Colonic mucosa (tissue), 4 donors: ENCODE measurements at places on chromosomes 3 and 15. TPM values are rescaled to one million over a fixed set of nuclear protein-coding genes. Genes with fewer than 3 reads are reported as not detected.

BLOC1S6 gene
- total RNA-seq, result 28.3 TPM

GRCh38 chr3:195246581-195246995, 24.4 kb downstream of the XXYLT1 start:
- H3K4me1 ChIP-seq, result no peaks in the 10 kb centered on the region
- no peak for DNase-seq
- no peak overlapping the region for H3K4me3 ChIP-seq
- H3K27me3 ChIP-seq, result no peaks in the 10 kb centered on the region
- no peak overlapping the region for H3K27ac ChIP-seq

TNFSF10 gene
- total RNA-seq, result 118 TPM

DNA sequence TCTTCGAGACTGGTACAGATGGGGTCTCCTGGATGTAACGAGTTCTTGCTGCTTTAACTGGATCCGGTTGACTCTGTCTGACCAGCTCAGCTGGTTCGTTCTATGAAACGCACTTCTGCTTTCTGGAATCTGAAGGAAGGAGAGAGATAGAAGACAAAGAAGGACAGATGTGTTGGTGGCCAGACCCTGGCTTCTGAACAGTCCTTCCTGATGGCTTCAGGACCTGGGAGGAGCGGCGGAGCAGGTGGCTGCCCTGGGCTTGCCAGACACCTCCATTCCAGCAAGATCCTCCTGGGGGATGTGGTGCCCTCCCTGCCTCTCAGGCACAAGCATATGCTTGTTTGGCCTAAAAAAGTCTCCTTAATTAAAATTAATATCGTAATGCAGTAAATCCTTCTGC, 99.9 kb downstream of the APBA2 start:
- no peaks in the 10 kb centered on the region for H3K36me3 ChIP-seq
- no peak overlapping the region for H3K4me3 ChIP-seq
- H3K27ac ChIP-seq, result no peak overlapping the region
- DNase-seq, result no peak
- no peaks in the 10 kb centered on the region for H3K4me1 ChIP-seq
- no peaks in the 10 kb centered on the region for H3K27me3 ChIP-seq

DNA sequence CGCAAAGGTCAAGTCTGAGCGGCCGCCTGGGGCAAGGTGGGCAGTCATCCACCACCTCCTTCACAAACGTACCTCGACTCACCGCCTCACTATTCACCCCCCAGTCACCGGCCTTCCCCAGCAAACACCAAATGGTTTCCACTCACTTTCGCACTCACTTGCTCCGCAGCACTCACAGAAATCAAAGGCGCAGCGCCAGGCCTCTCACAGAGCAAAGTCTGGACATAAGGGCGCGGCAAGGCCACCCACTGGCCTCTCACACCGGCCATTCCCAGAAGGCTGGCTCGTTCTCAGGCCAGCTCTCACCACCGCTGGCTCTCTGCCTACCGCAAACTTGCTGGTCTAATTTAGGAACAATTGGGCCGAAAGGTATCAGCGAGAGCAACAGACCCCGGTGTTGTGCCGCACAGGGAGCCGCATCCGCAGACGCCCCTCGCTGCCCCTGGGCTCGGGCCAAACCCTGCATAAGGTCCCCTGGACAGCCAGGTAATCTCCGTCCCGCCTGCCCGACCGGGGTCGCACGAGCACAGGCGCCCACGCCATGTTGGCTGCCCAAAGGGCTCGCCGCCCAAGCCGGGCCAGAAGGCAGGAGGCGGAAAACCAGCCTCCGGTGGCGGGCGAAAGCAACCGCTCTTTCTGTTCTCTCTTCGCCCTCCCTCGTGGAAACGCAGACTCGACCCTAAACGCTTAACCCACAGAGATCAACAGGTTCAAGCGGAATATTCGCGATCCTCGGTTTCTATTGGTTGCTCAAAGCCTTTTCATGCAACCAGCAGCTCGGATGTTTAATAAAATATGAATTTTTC, 2.9 kb downstream of the SHOX2 start:
- H3K4me3 ChIP-seq, result no peak overlapping the region
- H3K27me3 ChIP-seq, result peaks cover 90% of the 10 kb centered on the region
- peaks cover 14% of the 10 kb centered on the region for H3K4me1 ChIP-seq
- H3K27ac ChIP-seq, result no peak overlapping the region

- no peaks in the 10 kb centered on the region for H3K27me3 ChIP-seq
- H3K4me1 ChIP-seq, result no peaks in the 10 kb centered on the region
- no peaks in the 10 kb centered on the region for H3K36me3 ChIP-seq
- H3K27ac ChIP-seq, result no peak overlapping the region
These were observed 20.7 kb downstream of the RASA2 start for GRCh38 chr3:141507392-141508066.

DNA sequence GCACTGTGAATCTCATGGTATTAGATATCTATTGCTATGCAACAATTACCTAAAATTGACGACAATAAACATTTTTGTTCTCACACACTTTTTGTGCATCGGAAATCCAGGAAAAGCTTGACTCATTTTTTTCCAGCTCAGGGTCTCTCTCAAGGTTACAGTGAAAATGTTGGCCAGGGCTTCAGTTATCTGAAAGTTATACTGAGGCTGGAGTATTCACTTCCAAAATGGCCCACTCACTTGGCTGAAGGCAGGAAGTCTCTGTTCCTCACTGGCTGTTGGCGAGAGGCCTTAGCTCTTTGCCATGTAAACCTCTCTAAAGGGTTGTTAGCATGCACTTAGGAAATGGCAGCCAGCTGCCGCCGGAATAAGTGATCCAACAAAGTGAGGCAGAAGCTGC, 41.4 kb downstream of the OSTN start:
- no peak overlapping the region for H3K4me3 ChIP-seq
- no peak overlapping the region for H3K27ac ChIP-seq
- H3K4me1 ChIP-seq, result no peaks in the 10 kb centered on the region
- no peaks in the 10 kb centered on the region for H3K27me3 ChIP-seq

GRCh38 chr15:80816049-80816653, 37.0 kb downstream of the CEMIP start:
- no peaks in the 10 kb centered on the region for H3K4me1 ChIP-seq
- no peak for DNase-seq
- H3K27ac ChIP-seq, result no peak overlapping the region
- H3K36me3 ChIP-seq, result no peaks in the 10 kb centered on the region
- no peak overlapping the region for H3K4me3 ChIP-seq

PP2D1 gene
- total RNA-seq, result not detected

DNA sequence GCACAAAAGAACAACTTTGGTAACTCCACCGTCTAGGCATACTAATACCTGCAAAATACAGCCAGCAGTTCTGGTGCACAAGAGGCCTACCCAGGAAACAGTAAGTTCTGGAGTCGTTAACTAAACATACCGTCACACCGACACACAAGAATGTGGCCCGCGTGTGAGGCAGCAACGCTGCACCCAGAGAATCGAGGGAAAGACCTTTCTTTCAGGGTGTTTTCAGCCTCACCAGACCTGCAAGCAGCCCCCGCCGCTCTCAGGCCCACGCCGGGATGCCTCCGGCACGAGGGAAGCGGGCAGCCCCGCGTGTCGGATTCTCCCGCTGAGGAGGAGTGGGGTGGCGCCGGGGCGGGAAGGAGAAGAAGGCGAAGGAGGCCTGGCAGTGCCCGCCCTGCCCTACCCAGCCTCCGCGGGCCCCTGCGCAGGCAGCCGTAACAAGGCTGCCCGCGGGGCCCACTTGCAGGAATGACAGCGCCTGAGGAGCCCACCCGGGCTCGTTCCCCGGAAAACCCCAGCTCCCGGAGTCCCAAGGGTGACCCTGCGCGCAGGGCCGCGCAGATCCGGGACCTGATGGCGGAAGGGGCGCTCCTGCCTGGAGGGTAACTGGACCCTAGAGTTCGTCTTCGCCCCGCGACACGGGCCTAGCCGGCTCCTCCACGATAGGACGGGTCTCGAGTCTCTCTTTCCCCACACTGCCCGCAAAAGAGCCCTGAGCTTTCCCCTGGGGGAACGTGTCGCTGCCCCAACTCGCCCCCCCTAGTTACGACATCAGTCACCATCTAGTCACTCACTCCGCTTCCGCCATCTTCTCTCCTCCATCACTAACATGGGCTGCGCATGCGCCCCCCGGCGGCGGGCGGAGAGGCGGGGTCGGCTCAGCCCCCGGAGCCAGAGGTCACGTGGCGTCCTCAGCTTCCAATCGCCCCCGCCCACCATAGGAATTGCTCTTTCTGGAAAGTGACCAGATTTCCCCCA, at the start of gene PHC3:
PHC3 (minus strand) TSS at position 826 of the 978 bp plus-strand sequence; CDS start at position 808, 18 bp downstream.
- no peaks in the 10 kb centered on the region for H3K36me3 ChIP-seq
- peak within 1 kb of the TSS; percentile 86 for H3K4me3 ChIP-seq
- peaks cover 3% of the 10 kb centered on the region for H3K4me1 ChIP-seq
- peak within 1 kb of the TSS; percentile 99 for H3K27ac ChIP-seq

DNA sequence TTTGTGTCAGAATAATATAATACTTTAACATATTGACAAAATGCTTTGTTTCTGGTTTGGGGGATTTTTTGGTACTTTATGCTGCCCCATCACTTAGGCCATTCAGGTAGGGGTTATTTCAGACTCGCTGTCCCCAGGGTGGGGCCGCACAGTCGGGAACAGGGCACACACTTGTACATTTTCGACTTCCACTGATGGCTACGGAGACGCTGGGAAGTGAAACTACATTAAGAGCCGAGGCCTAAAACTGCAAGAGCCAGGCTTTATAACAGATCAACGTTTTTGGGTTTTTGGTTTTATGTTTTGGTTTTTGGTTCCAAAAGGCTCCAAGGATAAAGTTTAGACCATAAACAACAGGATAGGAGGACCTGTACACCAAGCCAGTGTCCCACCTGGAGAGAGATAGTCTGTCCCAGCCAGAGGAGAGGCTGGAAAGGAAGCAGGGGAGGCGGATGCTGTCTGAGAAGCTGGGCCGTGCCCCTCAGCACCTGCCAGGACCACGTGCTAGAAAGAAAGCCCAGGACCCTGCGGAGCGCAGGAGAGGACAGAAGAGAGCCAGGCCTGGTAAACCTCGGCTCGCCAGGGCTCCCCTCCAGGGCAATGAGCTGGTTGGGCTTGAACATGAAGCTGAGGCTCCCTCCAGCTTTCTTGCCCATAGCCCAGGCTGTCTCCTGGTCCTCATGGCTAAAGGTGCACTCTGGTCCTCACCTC, 111.7 kb downstream of the CHSY1 start:
- no peaks in the 10 kb centered on the region for H3K27me3 ChIP-seq
- no peaks in the 10 kb centered on the region for H3K36me3 ChIP-seq
- no peak overlapping the region for H3K4me3 ChIP-seq

- H3K27me3 ChIP-seq, result no peaks in the 10 kb centered on the region
- no peaks in the 10 kb centered on the region for H3K36me3 ChIP-seq
- no peak overlapping the region for H3K27ac ChIP-seq
- H3K4me3 ChIP-seq, result no peak overlapping the region
- no peak for DNase-seq
- no peaks in the 10 kb centered on the region for H3K4me1 ChIP-seq
These were observed 148.9 kb downstream of the OXSM start for GRCh38 chr3:25938566-25939325.

GRCh38 chr15:43095243-43095642, 10.6 kb downstream of the UBR1 start:
- H3K27me3 ChIP-seq, result no peaks in the 10 kb centered on the region
- H3K4me1 ChIP-seq, result no peaks in the 10 kb centered on the region
- DNase-seq, result no peak
- H3K36me3 ChIP-seq, result no peaks in the 10 kb centered on the region
- no peak overlapping the region for H3K27ac ChIP-seq

ITIH1 gene
- total RNA-seq, result not detected

GRCh38 chr3:47004369-47005211, 25.1 kb downstream of the NBEAL2 start:
- peaks cover 18% of the 10 kb centered on the region for H3K36me3 ChIP-seq
- H3K27ac ChIP-seq, result no peak overlapping the region
- H3K27me3 ChIP-seq, result no peaks in the 10 kb centered on the region
- DNase-seq, result no peak

GRCh38 chr15:88619796-88620195, 1.3 kb upstream of the AEN start:
- H3K4me1 ChIP-seq, result peaks cover 15% of the 10 kb centered on the region
- no peak overlapping the region for H3K27ac ChIP-seq
- no peak for DNase-seq
- no peaks in the 10 kb centered on the region for H3K36me3 ChIP-seq
